CD4-positive, alpha-beta memory T cell (primary cell): ENCODE measurements at places on chromosomes 1 and 21. TPM values are rescaled to one million over a fixed set of nuclear protein-coding genes. Genes with fewer than 3 reads are reported as not detected.

DNA sequence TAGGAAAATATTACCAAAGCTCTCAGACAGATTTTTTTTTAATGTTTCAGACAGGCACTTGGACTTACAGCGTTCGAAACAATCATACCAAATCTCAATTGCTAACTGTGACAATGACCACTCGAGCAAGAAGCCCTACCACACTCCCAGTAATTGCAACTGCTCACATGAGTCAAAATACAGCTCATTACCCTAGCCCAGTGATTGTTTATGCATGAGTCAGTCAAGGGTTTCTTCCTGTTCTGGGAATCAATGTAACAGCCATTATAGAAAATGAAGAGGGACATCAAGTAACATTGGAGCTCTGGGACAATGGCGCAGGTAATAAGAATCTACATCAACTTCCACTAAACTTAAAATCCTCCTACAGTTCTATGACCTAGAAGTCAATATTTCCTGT lies 56.1 kb upstream of the SH3GLB1 start:
- no peaks in the 10 kb centered on the region for H3K27me3 ChIP-seq
- H3K4me3 ChIP-seq = no peak overlapping the region
- H3K4me1 ChIP-seq = no peaks in the 10 kb centered on the region
- DNase-seq = no peak

DNA sequence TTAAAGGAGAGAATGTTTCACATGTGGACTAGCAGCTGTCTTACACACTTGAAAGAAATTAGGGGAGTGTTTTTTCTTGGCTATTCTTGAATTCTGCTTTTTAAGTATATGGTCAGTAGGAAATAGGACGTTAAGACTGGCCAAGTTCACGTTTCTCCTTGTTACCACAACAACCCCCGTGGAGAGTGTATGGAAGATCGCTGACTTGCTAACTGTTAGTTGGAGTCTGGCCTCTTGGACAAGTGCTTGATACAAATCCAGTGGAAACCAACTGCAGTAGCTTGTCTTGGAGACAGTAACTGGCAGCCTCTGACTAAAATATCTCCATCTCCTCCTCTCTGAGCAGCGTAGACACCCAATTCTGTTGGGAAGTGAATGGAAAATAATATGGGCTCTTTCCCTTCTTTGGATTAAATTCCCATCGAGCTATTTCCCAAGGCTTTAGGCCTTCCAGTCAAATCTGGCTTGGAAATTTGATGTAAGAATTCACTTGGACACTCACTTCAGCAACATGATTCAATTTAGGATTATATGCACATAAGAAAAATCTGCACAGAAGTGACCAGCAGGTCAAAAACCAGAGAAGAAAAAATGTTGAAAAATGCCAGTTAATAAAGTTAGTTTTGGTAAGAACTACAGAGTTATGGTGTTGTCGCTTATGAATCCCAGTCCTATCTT lies 3.6 kb upstream of the NFIA start:
- no peaks in the 10 kb centered on the region for H3K36me3 ChIP-seq
- no peak for DNase-seq
- H3K27ac ChIP-seq = peak overlapping the region; percentile 68
- H3K4me1 ChIP-seq = peaks cover 46% of the 10 kb centered on the region
- H3K27me3 ChIP-seq = no peaks in the 10 kb centered on the region

Gene RHD
- not detected for total RNA-seq

DNA sequence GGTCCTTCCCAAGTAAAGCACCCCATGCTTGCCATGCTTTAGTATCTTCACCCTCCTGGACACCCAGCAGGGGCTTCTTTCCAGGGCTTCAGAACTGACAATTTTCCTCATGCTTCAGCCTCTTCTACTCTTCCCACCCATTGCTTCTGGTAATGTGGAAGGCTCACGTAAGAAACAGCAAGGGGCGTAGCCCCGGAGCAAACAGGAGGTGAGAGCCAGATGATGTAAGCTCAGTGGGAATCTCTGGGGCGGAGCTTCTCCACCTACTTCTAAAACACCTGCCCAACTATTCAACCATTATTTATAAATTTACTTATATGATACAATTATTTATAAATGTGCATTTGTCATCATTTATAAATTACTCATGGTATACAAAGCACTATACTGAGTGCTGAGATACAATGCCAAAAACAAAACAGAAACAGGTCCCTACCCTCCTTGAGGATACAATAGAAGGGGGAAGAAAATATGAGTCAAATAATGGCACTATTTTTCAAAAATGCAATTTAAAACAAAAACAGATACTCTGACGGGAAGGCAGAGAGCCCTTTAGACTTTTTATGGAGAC lies 140.1 kb upstream of the CAMK1G start:
- H3K4me3 ChIP-seq = no peak overlapping the region
- DNase-seq = no peak
- no peaks in the 10 kb centered on the region for H3K36me3 ChIP-seq
- no peaks in the 10 kb centered on the region for H3K27me3 ChIP-seq

Gene NTNG1
- not detected for total RNA-seq

Gene PTPN22
- 33.7 TPM for total RNA-seq

DNA sequence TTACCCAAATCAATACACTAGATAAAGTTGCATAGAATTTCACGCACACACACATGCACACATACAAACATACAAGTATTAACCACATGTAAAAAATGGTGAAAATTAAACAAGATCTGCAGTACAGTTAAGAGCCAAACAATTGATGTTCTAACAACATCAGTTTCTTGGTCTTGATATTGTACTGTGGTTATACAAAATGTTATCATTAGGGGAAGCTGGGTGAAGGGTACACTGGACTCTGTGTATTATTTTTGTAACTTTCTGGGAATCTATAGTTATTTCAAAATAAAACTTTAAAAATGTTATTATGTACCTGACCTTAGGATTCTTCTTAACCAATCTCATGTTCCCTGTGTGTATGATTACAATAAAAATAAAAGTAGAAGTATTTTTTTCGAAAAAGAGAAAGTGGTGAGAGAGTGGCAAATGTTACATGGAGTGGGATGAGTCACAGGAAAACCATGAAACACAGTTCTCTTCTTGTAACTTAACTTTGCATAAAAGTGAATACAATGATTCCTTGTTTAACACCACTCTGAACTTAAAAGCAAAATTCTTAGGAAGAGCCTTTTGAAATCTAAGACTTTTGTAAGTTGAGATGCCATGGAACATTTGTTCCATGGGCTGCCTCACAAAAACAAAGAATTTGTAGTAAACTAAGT lies 101.6 kb upstream of the RUNX1 start:
- no peak overlapping the region for H3K4me3 ChIP-seq
- DNase-seq = no peak
- H3K27ac ChIP-seq = no peak overlapping the region
- H3K27me3 ChIP-seq = no peaks in the 10 kb centered on the region

Gene LMOD1
- total RNA-seq = not detected

DNA sequence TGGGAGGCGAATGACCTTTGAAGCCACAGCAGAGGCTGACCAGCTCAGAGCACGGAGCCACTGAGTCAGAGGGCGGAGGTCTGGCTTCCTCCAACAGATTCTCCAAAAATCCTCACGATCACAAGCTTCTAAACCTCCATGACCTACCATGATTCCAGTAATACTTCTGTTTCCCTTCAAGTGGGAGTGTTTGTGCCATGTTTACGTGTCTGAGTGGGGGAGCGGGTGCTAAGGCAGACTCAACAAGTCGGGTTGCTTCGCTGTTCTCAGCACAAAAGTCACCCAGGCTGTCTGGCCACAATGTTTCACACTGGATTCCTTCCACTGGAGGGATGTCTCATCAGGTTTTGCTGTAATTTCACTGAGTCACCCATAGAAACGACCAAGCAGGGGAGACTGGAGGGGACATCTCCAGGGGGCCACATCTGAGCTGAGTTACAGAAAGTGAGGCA lies 86.2 kb downstream of the SLC66A1 start:
- no peaks in the 10 kb centered on the region for H3K27me3 ChIP-seq
- H3K27ac ChIP-seq = no peak overlapping the region
- H3K4me3 ChIP-seq = no peak overlapping the region
- DNase-seq = no peak
- peaks cover 85% of the 10 kb centered on the region for H3K4me1 ChIP-seq

GRCh38 chr1:160149716-160150115 lies 1.7 kb upstream of the ATP1A4 start:
- DNase-seq = no peak
- H3K4me3 ChIP-seq = no peak overlapping the region
- no peaks in the 10 kb centered on the region for H3K27me3 ChIP-seq
- H3K27ac ChIP-seq = no peak overlapping the region
- no peaks in the 10 kb centered on the region for H3K36me3 ChIP-seq

Gene REN
- not detected for total RNA-seq

- peaks cover 28% of the 10 kb centered on the region for H3K27me3 ChIP-seq
- H3K27ac ChIP-seq = no peak overlapping the region
- peak; percentile 27 for DNase-seq
- no peaks in the 10 kb centered on the region for H3K36me3 ChIP-seq
- H3K4me1 ChIP-seq = peaks cover 28% of the 10 kb centered on the region
Measured at GRCh38 chr1:110068646-110069403, 1.6 kb downstream of the ALX3 start.

Gene SNRPE
- 63.3 TPM for total RNA-seq

DNA sequence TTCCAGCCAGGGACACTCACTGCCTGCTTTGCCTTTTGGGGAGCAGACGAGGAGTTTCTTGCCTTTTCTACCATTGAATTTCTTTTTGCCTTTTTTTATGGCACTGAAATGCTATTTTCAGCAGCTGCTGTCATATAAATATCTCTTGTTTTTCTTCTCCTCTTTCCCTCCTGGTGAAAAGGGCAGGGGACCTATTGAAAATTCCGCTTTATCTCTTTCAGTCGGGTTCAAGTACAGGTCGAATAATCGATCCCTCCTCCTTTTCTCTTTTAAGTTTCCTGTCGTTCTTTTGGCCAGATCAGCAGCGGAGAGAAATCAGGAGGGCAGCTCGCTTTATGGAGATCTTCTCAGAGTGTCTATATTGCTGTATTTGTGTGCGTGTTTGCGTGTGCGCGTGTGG lies 67.4 kb upstream of the CASZ1 start:
- peaks cover 13% of the 10 kb centered on the region for H3K4me1 ChIP-seq
- H3K36me3 ChIP-seq = no peaks in the 10 kb centered on the region
- no peak overlapping the region for H3K4me3 ChIP-seq
- H3K27ac ChIP-seq = no peak overlapping the region

DNA sequence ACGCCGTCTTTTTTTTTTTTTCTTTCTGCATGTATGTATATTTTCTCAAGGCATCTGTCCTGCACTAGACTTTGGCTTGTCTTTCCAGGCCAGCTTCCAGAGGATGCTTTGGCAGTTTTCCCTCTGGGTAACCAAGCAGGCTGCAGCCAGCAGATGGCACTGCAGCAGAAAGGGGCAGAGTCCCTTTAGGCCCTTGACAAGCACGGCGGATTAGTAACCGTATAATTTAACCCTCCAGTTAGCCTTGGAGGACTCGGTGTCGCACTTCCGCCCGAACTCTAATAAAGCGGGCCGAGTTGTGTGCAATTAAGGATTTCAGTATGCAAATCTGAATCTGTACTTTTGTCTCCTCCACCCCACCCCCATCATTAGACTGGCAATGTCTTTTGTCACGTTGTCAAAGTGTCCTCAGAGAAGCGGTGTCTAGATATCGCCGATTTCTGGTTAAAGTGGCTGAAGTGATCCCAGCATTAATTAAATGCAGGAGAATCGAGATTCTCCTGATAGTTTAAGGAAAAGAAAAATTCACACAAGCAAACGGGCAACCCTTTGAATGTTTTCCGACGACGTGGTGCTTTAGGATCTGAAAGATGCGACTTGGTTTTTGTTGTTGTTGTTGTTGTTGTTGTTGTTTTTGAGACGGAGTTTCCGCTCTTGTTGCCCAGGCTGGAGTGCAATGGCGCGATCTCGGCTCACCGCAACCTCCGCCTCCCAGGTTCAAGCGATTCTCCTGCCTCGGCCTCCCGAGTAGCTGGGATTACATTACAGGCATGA lies 1.1 kb upstream of the TMEM167B start:
- peaks cover 4% of the 10 kb centered on the region for H3K36me3 ChIP-seq
- no peak overlapping the region for H3K4me3 ChIP-seq
- peaks cover 32% of the 10 kb centered on the region for H3K4me1 ChIP-seq
- DNase-seq = no peak
- no peaks in the 10 kb centered on the region for H3K27me3 ChIP-seq

GRCh38 chr1:12407050-12407961 lies 177.5 kb downstream of the VPS13D start:
- peaks cover 28% of the 10 kb centered on the region for H3K36me3 ChIP-seq
- H3K27ac ChIP-seq = no peak overlapping the region
- H3K4me3 ChIP-seq = no peak overlapping the region
- H3K27me3 ChIP-seq = no peaks in the 10 kb centered on the region
- peak; percentile 31 for DNase-seq
- no peaks in the 10 kb centered on the region for H3K4me1 ChIP-seq

- H3K36me3 ChIP-seq = no peaks in the 10 kb centered on the region
- no peak overlapping the region for H3K27ac ChIP-seq
- no peak overlapping the region for H3K4me3 ChIP-seq
- DNase-seq = no peak
Measured at GRCh38 chr1:73800376-73800775, 397.6 kb downstream of the LRRIQ3 start.

Gene NOTCH2NLA
- 71.6 TPM for total RNA-seq

GRCh38 chr1:223742856-223743517 lies 30.6 kb downstream of the CAPN2 start:
- no peak for DNase-seq
- no peak overlapping the region for H3K4me3 ChIP-seq
- H3K27me3 ChIP-seq = no peaks in the 10 kb centered on the region
- no peak overlapping the region for H3K27ac ChIP-seq

DNA sequence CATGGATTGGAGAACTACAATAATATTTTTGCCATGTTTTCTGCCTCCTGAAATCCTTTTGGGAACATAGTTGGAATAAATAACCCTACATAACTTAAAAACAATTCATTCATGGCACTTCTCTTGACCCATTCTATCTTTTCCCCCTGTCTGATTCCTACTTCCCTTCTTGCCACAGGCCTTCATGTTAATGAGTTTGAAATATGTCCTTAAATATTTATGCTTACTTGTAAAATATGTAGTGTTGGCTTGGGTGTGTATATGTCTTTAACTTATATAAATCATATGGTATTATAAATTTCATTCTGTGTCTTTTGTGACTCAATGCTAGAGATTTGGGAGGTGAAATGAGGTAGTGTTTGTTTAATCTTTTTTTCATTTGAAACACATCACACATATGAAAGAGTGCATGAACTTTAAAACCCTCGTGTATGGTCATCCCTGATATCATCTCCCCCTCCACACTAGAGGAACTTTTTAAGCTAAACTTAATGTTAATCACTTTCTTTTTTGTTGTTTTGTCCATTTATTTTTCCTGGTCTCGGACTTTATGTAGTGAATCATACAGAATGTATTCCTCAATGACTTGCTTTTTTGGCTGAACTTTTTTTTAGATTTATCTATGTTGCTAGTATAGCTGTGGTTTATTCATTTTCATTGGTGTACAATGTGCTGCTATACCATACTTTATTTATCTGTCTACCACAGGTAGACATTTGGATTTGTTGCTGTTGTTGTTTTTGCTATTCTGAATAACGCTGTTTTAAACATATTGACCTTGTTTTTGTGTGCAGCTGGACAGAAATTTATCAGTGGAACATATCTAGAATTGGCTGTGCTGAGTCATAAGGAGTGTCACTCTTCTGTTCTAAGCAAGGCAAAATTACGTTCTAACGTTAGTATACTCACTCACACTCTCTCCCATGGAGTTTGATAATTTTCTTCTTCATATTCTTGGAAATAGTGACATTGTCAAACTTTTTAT lies 441.6 kb downstream of the PLPP3 start:
- H3K27me3 ChIP-seq = no peaks in the 10 kb centered on the region
- H3K4me3 ChIP-seq = no peak overlapping the region
- H3K36me3 ChIP-seq = no peaks in the 10 kb centered on the region

Gene MAP10
- 2.7 TPM for total RNA-seq
